ENCODE measurements at places on chromosomes 2 and 18. TPM values are rescaled to one million over a fixed set of nuclear protein-coding genes. Genes with fewer than 3 reads are reported as not detected.

Gene RIT2
- total RNA-seq, result not detected

Gene LHCGR
- not detected for total RNA-seq

Gene KCNG2
- not detected for total RNA-seq

Gene ID2
- total RNA-seq, result 97.4 TPM

Gene FSIP2
- total RNA-seq, result 0.13 TPM

Gene SALL3
- 0.52 TPM for total RNA-seq

Gene EPC2
- total RNA-seq, result 19.2 TPM

Gene C2orf72
- total RNA-seq, result 6.3 TPM

Gene IL36G
- total RNA-seq, result not detected

Gene TANC1
- 40.1 TPM for total RNA-seq

Gene TMEM178A
- total RNA-seq, result 0.86 TPM

Gene ACKR3
- total RNA-seq, result 9.2 TPM

Gene GALNT3
- 1.8 TPM for total RNA-seq

Gene RGPD4
- not detected for total RNA-seq

Gene MSTN
- 0.13 TPM for total RNA-seq

Gene PRKAG3
- total RNA-seq, result 0.52 TPM

Gene IGFBP5
- total RNA-seq, result 1,272 TPM

Gene AQP12A
- total RNA-seq, result not detected

Gene DSG4
- not detected for total RNA-seq

Gene NR4A2
- 0.40 TPM for total RNA-seq

Gene DYNAP
- total RNA-seq, result not detected

Gene MOCOS
- 5.6 TPM for total RNA-seq

Gene RND3
- total RNA-seq, result 647 TPM

Gene ALKAL2
- total RNA-seq, result not detected

Gene SULT1C2
- total RNA-seq, result 0.23 TPM

Gene SKOR2
- total RNA-seq, result not detected

Gene DPY30
- 41.4 TPM for total RNA-seq

Gene SPIRE1
- total RNA-seq, result 27.4 TPM
